Stimulated activated naive CD8-positive, alpha-beta T cell treated with anti-CD3 and anti-CD28 coated beads, Interleukin-15, amount 100 ng/mL, for 72 hours (primary cell): ENCODE measurements at places on chromosomes 12 and 14.

- DNase-seq: no peak
These were observed 46.9 kb downstream of the CNOT2 start for GRCh38 chr12:70290116-70290515.

- DNase-seq: no peak
These were observed 193.5 kb upstream of the PLEKHG7 start for GRCh38 chr12:92509156-92509738.

GRCh38 chr14:44833376-44834060, 128.2 kb downstream of the KLHL28 start:
- no peak for DNase-seq

GRCh38 chr12:49683599-49684309, 23.5 kb downstream of the FMNL3 start:
- no peak for DNase-seq

DNA sequence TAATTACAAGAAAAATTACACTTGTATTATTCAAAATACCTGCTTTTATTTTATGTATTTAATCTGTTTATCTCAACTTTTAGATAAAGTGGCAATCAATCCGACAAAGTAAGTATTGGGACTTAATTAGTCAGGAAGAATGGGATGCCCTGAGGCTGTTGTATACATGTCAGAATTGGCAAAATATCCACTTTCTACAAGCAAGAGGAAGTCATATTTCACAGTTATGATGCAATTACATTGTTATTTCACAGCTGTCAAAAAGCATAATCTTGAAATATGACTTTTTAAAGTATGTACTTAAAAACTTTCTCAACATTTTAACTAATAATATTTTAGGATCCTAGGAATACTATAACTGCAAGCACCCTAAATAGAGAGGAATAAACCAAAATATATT, 357.1 kb upstream of the MGAT4C start:
- DNase-seq: no peak

DNA sequence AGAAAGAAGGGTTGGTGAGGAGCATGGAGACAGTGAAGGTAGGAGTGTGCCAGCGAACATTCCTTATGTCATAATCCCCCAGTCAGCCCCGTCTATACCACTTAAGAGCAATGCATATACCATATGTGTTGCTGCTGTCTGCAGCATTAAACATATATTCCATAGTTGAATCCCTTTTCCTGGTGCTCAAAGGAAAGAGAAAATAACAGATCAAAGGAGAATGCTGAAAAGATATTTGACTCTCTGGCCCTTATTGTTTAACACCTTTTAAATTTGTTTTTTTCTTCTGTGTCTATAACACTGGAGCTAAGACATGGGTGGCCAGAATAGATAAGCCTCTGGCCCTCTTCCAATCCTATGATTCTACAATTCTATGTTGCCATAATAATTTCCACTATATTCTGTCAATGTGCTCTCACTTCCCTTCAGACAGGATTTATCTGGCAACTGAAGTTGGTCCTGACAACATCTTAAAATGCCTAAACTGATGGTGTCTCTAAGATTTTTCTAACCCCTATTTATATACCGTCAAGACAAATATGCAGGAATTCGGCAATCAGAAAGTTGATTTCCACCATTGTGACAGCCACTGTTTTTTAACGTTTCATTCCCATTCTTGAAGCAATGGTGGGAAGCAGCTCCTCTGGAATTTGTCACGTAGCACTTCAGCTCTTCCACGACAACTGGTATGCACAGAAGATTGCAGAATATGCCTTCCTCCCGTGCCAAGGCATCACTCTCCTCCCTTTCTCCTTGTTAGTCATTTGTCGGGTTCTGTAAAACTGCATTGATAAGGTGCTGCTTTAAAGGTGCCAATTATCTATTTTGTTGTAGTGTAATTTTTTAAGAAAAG, 204.7 kb downstream of the BCAT1 start:
- DNase-seq: no peak

- no peak for DNase-seq
These were observed 6.7 kb downstream of the FOS start for GRCh38 chr14:75285331-75285730.

- no peak for DNase-seq
These were observed 18.8 kb upstream of the KRT78 start for GRCh38 chr12:52867642-52868041.

GRCh38 chr14:52153939-52154338, 85.1 kb upstream of the NID2 start:
- no peak for DNase-seq

- DNase-seq: no peak
These were observed 8.8 kb downstream of the PLXNC1 start for GRCh38 chr12:94157181-94157580.

DNA sequence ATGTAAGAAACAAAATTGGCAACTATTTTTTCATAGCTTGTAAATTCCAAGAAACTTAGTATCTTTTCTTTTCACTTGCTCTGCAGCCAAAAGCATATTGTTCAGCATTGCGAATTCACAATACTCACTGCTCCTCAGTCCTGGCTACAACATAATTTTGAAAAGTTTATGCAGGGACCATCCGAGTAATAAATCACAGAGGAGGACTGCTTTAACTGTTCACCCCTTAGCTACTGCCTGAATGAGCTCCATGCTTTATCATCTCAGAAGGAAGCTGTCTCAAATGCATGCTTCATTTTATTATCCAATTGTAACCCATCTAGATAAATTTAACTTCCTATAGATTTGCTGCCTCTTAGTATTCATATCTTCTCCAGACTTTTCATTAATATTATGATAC, 827.8 kb downstream of the DIO2 start:
- DNase-seq: no peak

DNA sequence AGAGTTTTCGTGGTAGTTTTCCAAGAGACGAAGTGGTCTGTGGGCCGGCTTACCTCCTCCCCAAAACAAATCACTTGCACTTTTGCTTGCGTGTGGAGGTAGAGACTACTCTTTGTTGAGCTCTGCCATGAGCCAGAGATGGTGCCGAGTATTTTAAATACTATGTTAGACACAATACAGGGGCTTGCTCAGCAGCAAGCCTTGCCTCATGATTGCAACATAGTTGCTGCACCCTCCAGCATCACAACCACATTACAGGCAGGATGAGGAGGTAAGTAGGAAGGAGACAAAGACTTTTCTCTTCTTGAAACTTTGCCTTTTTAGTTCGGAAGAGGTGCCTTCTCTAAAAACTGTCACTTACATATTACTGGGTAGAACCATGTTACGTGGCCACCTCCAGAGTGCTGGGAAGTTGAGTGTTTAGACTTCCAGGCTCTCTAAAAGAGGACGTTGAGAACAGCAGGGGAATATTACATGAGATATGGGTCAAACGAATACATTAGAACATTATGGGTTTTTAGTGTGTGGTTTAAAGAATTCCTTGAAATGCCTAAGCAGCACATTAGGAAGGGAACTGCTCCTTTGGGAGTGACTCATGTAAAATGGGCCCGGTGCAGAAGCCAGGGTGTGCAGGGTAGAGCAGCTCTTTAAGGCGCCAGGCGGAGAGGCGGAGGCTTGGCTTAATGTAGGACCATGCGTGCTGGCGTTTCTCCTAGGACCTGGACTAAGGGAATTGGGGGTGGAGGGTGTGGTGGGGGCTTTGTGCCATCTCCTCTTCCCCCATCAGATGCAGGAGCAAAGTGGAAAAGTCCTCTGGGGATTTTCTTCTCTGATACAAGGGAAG, 110.6 kb upstream of the PRMT8 start:
- no peak for DNase-seq

GRCh38 chr14:49479432-49479831, 106.7 kb downstream of the RPS29 start:
- DNase-seq: no peak

DNA sequence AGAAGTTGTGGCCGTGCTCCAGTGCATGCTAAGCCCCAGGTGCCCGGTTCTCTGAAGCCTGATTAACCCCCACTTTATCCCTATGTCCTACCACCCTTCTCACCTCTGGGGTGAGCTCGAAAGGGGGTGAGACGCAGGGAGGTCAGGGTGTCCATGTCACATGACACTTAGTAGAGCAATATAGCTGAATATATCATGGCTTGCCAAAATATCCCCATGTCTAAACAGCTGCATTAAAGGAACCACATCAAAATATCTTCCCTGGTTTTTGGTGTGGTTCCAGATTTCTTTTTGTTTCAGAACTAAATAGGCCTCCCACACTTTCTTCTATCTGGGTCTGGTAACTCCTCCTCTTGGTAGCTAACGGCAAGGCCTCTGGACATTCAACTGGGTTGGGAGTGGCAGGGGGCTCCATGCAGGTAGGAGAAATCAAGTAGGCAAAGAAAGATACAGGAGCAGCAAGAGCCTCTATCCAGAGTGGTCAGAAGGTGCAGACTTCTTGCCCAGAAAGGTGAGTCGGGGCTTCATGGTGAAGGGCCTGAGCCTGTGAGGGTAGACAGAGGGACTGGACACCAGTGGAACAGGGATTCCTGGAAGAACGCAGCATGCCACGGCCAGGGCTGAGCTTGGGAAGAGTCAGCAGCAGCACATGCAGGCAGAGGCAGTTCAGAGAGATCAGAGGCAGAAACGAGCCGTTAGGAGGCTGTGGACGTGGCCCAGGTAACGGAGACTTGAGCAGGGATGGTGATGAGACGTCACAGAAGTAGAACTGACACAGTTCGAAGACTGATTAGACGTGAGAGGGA, 202.8 kb upstream of the DIO3 start:
- DNase-seq: no peak

DNA sequence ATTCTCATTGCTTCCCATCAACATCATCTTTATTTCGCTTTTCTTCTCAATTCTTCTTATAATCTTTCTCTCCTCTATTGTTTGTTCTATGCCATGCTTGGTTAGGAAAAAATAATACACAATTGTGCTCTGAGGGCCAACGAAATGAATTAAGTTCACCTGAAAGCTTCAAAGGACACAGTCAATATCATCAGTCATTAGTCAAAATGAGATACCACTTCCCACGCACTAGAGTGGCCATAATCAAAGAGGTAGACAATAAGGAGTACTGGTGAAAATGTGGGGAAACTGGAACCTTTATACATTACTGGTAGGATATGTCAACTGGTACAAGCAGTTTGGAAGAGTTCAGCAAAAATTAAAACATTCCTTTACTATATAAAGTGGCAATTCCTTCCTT, 91.5 kb downstream of the TMTC1 start:
- no peak for DNase-seq

DNA sequence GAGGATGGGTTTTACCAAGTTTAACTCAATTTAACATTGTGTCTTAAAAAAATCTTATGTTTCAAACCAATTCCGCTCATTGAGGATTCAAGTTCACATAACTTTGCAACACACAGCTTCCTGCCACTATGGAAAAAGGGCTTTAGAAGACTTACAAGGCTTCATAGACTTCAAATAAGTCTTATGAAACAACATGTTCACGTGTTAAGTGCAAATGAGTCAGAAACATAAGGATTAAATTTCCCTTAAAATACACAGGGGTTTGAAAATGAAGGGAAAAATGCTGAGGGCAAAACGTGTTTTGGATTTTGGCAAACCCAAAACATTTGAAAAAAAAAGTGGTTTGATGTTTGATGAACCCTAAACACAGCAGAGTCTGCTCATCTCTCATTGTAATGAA, 364.8 kb downstream of the BMP4 start:
- DNase-seq: no peak

GRCh38 chr14:34060651-34060999, 109.8 kb upstream of the EGLN3 start:
- DNase-seq: no peak

DNA sequence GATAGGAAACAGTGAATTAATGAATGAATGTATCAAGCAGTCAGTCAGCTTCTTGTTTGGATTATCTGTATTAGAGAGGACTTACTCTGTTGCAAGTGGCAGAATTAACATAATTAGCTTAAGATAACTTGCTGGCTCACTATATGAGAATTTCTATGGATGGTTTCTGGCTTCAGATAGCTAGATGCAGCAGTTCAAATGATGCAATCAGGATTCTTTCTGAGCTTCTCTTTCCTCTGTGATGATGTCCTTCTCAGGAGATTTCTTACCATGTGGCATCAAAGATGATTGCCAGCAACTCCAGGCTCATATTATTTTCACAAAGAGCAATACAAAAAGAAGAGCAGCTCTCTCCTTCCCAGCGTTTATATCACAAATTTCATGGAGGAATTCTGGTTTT, 30.7 kb downstream of the FRMD6 start:
- no peak for DNase-seq

DNA sequence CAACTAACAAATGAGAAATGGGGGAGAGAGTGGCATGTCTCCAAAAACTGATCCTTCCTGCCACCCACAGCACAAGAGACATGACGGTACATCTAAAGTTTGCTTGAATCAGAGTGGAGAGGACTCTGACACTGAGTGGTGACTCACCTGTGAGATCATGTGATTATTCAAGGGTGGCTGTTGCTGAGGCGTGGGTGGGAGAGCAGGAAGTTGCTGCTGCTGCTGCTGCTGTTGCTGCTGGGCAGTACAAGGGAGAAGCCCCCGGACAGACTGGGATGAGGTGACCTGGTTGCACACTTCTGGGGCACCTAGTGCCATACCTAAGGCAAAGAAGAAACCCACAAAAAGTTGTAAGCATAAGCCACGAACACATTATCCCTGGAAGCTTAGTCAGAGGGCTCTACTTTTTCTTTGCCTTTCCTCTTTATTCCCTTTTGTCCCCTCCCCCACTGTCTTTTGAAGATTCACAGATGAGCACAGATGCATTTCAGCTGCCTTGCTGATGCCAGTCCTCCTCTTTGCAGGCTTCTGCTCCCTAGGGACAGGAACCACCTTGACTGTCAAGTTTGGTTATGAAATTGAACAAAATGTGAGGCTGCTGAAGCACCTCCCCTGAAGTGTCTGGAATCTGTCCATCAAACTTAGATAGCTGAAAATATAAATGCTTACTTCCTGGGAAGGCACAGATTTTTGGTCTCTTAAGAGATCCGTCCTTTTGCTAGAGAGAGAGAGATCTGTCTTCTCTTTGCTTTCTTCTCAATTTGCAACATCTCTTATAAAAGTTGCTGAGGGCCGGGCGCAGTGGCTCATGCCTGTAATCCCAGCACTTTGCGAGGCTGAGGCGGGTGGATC, 29.4 kb upstream of the STAC3 start:
- peak; percentile 84 for DNase-seq

DNA sequence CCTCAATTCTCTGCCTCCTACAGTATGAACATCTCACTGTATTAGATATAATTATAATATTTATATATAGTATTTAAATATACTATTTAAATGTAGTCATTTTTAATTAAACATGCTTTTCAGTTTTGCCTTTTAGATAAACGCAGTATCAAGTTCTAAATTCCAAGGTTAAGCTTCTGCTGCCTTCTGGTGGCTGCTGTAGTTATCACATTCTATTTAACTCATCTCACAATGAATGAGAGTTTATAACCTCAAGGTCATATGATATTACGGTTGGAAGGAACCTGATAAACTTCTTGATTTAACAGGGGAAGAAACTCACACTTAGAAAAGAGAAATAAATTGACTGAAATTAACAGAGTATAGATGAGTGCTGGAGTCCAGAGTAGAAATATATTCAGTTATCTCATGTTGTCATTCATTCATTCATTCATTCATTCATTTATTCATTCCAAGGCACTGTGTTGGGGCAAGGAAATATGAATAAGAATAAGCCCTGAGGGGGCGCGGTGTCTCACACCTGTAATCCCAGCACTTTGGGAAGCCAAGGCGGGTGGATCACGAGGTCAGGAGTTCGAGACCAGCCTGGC, 31.9 kb downstream of the GUCY2C start:
- no peak for DNase-seq
